ENCODE measurements at places on chromosomes 4 and X. TPM values are rescaled to one million over a fixed set of nuclear protein-coding genes. Genes with fewer than 3 reads are reported as not detected.

Gene HTT
- polyA plus RNA-seq = 30.4 TPM

Gene CCSER1
- 0.48 TPM for polyA plus RNA-seq

Gene TTC29
- not detected for polyA plus RNA-seq

Gene GUCY1A1
- polyA plus RNA-seq = 2.6 TPM

Gene LANCL3
- polyA plus RNA-seq = 0.03 TPM

Gene CT45A10
- not detected for polyA plus RNA-seq

Gene AP1S2
- 28.9 TPM for polyA plus RNA-seq

Gene SSX1
- polyA plus RNA-seq = not detected

Gene GPC4
- polyA plus RNA-seq = 3.7 TPM

Gene FOXO4
- polyA plus RNA-seq = 41.8 TPM

Gene LGI2
- polyA plus RNA-seq = 1.6 TPM

Gene F9
- not detected for polyA plus RNA-seq

Gene TLR1
- polyA plus RNA-seq = 0.29 TPM

Gene CTAG1A
- not detected for polyA plus RNA-seq

DNA sequence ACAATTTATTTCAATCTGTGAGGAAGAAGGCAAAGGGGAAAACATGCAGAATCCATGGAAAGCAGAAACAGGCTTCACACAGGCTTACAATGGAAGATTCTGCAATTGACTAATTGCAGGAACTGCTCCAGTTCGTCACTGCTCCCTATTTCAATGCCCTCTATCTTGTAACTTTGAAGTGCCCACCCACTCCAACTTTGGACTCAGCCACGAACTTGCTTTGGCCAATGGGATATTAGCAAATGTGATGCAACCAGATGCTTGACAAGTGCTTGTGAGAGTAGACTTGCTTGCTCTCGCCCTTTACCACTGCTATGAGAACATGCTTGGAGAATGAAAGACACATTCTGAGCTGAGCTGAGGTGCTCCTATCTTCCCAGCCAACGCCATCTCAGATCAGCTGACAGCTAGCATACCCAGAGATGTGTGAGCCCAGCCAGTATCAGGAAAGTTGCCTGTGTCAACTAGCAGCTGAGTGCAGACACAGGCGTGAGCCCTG is 105.7 kb upstream of the PTCHD1 start:
- DNase-seq = no peak

GRCh38 chr4:3868211-3869173 is 102.3 kb downstream of the ADRA2C start:
- DNase-seq = no peak

DNA sequence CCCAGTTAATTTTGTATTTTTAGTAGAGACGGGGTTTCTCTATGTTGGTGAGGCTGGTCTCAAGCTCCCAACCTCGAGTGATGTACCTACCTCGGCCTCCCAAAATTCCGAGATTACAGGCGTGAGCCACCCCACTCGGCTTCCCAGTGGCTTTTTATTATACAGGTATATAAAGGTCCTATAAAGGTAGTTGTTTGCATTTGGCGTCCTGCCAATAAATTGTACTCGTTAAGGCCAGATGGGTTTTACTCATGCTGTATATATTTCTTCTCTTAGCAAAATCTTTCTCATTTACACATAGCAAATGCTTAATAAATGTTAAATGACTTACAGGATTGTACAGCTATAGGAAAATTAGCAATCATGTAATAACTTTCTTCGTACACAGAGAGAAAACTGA is 6.9 kb downstream of the SHROOM3 start:
- no peak for DNase-seq

- no peak for DNase-seq
Measured at GRCh38 chrX:71214152-71214551, 8.9 kb upstream of the GJB1 start.

DNA sequence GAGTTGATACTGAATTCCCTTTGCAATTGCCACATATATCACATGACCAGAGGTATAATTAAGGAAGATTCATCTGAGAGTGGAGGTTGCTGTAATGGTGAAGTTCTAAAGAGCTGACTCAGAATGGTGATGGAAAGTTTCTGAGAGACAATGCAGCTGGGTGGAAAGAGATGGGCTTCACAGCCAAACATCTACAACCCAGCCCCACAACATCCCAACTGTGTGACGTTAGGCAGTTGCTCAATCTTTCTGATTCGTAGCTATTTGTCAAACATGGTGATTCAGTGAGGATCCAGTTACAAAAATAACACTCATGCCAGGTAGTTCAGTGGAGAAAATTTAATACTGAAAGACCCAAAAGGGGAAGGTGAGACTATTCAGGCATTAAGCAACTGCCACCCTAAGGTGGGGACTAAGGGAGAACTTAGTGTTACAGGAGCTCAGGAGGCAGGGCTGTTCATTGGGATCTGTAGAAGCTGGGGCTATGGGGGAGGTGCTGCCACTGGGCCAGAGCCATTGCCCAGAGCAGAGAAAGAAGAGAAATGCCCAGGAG is 6.9 kb upstream of the AFF1 start:
- DNase-seq = no peak

- no peak for DNase-seq
Measured at GRCh38 chrX:9992061-9992460, 24.9 kb downstream of the CLDN34 start.

DNA sequence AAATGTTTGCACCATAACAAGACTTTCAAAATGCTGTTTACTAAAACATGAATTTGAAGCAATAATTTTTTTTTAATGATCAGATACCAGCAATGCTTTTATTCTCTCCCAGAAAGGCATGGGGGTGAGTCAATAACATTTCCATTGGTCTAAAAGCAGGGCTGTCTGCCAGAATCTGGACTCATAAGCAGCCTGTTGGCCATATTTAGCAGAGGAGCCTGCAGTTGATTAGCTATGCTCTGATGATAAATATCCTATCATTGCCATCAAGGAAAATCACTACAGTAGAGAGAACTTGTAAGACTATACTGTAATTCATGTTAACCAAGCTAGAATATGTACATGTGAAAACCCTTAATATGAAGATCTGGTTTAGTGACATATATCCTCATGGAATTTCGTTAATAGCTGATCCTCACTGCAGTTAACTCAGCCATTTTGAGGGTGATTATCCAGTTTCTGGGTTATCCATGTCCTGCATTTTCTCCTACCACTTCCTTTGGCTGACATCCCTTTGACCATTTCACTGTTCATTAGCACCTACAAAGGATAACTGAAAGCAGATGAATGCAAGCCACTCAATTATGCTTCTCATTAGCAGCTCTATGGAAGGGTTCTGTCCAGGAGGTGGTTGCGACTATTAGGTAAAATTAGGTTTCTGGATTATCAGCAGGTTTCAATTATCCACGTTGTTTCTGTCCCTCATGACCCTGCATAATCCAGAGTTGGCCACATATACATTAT is 72.9 kb upstream of the DIAPH2 start:
- DNase-seq = no peak

DNA sequence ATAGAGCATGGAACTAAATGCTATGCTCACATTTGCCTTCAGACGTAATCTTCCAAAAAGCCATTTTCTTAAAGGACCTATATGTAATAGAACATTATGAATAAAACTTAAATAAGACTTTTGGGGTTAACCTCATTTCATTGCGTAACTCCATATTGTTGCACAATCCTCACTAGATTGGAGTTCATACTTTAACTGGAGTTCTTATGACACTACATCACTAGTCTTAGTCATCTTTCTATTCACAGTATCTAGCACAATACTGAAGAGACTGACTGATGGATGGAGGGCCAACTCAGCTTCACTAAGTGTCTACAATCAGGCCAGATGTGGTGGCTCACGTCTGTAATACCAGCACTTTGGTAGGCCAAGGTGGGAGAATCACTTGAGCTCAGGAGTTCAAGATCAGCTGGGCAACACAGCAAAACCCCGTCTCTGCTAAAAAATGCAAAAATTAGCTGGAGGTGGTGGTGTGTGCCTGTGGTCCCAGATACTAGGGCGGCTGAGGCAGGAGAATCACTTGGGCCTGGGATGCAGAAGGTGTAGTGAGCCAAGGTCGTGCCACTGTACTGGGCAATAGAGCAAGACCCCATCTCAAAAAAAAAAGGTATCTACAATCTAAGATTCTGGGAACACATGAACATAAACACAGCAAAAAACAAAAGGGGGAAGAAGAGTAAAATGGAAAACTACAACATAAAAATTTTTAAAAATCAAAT is 80.8 kb upstream of the MAB21L2 start:
- no peak for DNase-seq

- no peak for DNase-seq
Measured at GRCh38 chrX:7061429-7061828, 86.1 kb upstream of the STS start.

DNA sequence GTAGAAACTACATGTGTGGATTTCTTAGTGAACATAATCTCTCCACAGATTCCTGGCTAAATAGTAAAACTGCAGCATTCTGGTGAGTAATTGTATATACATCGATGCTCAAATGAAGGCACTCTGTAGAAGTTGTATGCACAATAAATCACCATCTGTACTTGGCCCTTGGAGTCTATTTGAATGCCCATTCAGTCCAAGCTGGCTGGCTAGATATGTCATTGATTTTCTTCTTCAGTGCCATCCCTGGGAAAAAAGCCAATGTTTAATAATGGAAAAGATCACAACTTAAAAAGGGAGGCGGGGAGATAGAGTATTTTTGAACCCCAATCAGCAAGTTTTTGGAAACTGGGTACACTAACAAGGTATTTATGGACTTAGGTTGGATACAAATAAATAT is 381.0 kb upstream of the TEX13C start:
- DNase-seq = no peak

DNA sequence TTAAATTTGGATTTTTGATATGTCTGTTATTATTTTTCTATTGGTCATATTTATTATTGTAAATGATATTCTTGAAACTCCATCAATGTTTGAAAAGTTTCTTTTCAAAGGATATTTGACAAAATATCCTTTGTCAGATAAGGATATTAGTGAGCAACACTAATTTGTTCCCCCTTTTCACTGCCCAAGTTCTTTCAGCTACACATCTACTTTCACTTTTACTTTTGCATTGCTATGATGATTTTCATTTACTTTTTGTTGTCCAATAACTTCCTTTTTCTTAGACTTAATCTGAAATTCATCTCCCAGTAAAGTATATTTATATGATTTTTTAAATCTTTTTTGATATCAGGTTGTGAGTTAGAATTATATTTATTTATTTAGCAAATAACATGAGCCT is 542.3 kb upstream of the ADGRL3 start:
- no peak for DNase-seq

DNA sequence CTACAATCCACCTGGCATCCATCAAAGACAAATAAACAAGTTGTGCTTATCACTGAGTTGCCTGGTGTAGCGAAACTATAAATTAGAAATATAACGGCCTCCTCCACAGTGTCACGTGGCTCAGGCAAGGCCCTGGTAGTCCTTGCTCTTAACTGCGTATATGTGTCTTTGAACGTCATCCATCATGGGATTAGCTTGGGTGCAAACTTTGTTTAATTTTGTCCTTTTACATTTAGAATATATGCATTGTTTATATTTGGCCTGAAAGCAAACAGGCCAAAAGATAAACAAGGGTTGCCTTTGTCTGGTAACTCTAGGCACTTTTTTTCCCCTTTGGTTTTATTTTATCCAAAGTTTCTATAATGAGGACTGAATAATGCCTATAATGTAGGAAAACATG is 184.9 kb downstream of the KIT start:
- DNase-seq = no peak

- no peak for DNase-seq
Measured at GRCh38 chr4:184190711-184191110, 27.0 kb downstream of the ENPP6 start.

GRCh38 chr4:53494851-53495250 is 96.4 kb downstream of the LNX1 start:
- no peak for DNase-seq

GRCh38 chrX:24145303-24146186 is 4.0 kb upstream of the ZFX start:
- DNase-seq = no peak

GRCh38 chr4:105641845-105642244 is 66.6 kb downstream of the INTS12 start:
- DNase-seq = no peak

DNA sequence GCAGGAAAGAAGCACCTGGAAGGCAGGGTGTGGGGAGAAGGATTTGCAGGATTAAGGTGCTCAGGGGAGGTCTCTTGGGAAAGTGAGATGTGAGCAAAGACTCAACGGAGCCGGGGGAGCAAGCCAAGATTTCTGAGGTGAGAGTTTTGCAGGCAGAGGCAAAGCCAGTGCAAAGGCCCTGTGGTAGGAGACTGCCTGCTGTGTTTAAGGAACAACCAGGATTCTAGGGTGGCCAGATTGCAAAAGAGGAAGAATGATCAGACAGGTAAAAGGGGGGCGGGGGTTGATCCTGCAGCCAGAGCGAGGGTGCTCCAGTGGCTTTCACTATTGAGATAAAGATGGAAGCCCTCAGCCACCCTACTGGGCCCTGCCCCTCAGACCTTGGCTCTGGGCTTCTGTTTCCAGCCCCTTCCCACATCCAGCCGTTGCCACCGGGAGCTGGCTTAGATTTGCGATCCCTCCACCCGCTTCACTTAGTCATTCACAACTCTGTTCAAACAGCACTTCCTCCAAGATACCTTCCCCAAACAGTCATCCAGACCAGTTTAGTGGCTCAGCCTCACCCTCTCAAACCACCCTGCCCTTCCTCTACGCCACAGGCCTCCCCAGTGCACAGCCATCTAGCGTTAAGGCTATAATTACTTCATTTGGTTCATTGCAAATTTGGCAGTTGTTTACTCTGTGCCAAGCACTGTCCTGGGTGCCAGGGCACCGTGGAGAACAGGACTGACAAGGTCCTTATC is 23.3 kb upstream of the BCOR start:
- DNase-seq = no peak

DNA sequence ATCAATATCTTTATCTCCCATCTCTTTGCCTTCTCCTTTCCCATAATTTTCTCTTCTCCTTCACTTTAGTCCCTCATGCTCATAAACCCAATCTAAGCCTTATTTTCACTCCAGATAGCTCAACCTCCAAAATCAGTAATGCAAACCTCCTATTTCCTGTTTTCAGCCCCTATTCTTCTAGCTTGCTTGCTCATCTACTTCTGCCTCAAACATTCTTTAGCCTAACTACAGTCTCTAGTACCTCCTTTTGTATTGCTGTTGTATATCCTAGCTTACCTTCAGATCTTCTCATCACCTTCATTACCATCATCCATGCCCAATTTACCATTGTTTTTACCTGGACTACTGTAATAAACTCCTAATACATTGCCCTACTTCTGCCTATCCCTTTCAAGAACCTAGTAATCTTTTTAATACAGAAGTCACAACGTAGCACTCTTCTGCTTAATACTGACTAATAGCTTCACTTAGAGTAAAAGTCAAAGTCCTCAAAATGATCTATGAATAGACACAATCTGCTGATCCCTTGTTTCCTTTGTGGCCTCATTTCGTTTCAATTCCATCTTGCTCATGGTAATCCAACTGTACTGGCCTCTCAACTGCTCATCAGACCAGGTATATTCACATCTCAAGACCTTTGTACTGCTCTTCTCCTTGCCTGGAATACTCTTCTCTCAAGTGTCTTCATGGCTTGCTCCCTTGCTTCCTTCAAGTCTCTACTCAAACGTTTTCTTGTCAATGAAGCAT is 123.4 kb downstream of the FAM13A start:
- no peak for DNase-seq
